Endothelial cell (in vitro differentiated cells): ENCODE measurements at places on chromosomes 2 and 18.

- DNase-seq, result no peak
Measured at GRCh38 chr2:218679119-218679518, 7.2 kb downstream of the STK36 start.

DNA sequence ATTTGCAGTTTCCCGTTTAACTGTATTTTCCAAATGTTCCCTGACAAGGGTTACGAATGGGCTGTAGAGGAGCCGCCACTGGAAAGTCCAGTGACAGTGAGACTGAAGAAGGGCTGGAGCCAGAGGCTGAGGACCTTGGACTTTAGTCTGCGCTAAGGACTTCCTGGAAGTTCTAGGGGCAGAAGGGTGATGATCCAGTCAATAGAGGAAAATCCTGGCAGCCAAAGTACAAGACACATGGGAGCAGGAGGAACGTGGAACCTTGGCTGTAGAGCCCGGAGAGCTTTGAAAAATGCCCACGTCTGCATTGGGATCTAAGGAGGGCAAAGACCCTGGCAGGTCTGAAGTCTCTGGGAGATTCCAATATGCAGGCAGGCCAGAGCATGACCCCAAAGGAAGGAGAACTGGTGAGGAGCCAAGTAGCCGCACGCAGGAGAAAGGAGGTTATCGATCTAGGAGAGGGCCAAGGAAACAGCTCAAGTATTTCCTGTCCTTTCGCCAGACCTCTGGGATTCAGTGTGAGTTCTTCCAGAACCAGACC lies 28.5 kb downstream of the MBP start:
- DNase-seq, result no peak

DNA sequence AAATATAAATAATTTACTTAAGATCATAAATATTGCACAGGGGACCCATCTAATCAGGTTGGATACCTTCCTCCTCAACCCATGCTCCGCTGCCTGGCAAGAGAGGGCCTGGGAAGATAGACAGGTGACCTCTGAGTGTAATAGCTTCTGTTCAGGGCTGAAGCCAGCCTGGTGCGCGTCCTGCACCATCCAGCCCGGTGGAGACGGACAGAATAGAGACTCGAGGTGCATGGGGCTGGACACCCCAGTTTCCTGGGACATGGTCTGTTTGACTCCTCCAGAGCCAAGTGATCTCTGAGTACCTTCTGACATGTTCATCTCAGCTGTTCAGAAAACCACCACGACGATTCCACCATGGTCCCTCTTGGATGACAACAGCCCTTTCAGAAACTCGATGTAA lies 209.3 kb upstream of the MYT1L start:
- DNase-seq, result no peak

DNA sequence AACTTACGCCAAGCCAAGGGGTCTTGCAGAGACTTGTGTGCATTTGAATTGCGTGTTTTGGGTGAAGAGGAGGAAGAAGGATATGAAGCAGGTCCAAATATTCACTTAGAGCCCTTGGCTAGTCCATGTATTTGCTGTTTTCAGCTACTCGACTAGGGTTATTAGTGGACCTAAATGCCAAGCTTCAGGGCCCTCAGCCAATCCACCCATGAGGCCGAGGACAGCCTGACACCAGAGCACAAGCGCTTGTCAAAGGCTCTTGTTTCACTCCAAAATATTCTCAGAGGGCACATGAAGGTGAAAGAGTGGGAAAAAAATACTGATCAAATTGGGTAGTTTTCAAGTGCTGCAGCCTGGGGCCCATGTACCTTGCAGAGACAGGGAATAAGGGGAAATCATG lies 174.8 kb upstream of the ACAA2 start:
- DNase-seq, result no peak

DNA sequence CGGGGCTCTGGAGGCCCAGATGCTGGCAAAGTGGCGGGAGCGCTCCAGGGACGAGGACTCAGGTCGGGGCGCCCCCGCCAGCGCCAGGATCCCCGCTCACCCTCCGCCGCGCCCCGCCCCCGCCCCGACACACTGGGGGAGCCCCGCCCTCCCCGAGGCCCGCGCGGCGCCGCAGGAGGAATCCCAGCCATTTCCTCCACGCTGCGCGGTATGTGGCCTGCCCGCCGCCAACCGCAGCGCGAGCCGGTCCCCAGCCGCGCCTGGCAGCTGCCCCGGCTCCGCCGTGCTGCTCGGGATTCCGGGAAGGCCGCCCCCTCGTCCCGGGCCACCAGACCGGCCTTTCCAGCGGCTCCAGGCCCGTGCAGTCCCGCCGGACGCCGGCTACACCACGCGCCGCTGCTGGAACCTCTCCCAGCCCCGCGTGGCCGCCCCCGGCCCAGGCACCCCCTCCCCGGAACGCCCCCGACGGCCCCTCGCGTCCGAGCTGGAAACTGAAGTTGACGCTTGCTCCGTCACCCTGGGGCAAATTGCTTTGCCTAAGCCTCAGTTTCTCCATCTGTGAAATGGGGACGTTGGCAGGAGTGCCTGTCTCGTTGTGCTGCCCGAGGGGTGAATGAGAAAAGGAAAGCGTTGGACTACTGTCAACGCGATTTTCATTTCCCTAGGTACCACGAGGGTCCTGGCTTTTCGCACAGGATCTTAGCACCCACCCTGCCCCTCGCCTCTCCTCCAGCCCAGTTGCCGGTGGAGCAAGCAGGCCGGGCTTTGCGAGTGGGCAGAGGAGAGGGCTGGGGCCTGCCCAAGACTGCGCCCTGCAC lies 53.6 kb downstream of the PKDCC start:
- peak; percentile 70 for DNase-seq

DNA sequence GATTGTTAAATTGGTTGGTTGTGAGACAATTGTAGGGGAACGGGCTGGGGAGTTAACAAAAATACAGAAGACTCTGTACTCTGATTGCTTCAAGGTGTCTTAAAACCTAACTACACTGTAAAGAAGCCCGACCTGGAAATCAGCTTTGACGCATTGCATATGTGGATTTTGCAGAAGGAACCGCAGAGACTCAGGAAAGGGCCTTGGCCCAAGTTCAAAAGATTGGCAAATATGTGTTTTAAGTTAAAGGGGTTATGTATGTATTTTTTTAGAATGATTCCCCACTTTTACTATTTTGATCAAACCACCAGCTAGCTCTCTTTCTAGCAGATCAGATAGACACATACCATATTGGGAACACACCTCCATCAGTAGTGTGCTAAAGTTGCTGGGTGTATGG lies 18.0 kb upstream of the EDAR start:
- DNase-seq, result no peak

DNA sequence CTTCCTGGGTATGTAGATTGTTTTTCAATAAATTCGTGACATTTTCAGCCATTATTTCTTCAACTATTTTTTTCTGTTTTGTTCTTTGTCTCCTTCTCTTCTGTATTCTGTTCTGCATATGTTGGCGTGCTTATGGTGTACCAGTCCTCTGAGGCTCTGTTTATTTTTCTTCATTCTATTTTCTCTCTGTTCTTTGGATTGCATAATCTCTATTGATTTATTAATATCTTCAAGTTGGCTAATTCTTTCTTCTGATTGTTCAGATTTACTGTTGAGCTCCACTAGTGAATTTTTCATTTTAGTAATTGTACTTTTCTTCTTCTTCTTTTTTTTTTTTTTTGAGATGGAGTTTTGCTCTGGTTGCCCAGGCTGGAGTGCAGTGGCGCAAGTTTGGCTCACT lies 9.9 kb downstream of the GNLY start:
- DNase-seq, result no peak

GRCh38 chr2:88024509-88024908 lies 8.2 kb upstream of the RNU2-63P start:
- DNase-seq, result no peak

DNA sequence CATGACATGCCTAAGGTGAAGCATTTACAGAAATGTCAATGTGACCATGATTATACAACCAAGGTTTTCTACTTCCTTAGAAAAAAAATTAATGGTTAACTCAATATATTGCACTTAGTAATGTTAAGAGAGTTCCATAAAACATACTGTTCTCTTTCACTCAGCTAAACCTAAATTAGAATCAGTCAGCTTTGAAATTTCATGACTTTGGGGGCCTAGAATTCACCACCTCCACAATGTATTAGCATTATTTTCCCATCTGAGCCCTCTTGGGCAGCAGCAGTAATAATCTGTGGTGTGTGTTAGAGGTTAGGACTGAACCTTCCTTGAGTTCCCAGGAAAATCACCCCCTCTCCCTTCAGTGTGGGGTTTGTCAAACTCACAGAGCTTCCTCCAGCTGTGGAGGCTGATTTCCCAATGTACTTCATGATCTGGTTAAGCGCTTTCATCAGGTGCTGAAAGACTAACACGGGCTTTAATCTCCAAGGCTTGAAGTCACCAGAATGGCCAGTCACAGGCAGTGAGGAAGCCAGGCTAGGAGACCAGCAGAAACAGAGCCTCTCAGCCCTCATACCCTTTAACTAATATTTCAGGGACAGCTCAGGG lies 7.1 kb upstream of the UPP2 start:
- DNase-seq, result no peak

GRCh38 chr2:54952978-54953456 lies 97.2 kb downstream of the RTN4 start:
- no peak for DNase-seq

DNA sequence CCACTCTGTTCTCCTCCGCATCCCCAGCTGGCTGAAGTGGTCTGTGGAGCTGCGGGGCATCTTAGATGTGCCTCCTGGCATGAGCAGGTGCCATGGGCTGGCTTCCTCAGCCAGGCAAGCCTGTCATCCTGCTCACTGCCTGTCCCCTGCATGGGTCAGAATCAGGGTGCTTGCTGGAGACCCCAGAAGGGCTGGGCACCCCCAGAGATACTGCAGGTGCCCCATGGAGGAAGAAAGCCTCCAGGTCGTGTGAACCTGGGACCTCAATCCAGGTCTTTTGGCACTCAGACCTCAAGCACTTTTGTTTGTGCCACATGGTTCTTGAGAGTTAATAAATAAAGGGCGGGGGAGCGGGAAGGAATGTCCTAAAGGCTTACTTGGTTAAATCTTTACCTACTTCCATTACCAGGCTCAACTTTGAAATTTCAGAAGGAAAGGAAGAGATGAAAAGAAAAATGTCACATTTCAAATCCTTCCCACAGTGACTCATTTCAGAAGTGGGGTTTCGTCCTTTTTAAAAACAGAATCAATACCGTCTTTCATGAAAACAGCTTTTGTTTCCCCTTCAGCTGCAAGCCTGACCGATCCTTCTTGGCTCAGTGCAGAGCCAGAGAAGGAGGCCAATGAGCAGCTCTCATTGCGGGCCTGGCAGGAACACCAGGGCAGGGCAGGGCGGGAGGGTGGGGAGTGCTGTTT lies 69.9 kb downstream of the RHOB start:
- DNase-seq, result no peak

DNA sequence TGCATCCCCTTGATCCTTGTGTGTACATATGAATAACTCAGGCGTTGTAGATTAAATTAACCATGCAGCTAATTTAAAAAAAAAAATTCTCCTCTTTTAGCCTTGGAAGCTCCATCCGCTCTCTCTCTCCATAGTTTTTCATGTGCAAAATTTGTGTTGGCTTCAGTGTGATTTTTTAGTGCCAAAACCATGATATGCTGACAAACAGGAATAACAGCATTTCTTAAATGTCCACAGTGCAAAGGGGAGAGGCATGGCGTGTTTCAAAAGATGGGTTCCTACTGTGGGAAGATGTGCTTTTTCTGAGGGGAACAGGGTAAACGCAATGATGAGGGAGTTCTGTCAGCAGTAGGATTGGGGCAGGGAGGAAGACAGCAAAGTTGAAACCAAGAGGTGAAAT lies 247.0 kb downstream of the ICOS start:
- DNase-seq, result no peak

DNA sequence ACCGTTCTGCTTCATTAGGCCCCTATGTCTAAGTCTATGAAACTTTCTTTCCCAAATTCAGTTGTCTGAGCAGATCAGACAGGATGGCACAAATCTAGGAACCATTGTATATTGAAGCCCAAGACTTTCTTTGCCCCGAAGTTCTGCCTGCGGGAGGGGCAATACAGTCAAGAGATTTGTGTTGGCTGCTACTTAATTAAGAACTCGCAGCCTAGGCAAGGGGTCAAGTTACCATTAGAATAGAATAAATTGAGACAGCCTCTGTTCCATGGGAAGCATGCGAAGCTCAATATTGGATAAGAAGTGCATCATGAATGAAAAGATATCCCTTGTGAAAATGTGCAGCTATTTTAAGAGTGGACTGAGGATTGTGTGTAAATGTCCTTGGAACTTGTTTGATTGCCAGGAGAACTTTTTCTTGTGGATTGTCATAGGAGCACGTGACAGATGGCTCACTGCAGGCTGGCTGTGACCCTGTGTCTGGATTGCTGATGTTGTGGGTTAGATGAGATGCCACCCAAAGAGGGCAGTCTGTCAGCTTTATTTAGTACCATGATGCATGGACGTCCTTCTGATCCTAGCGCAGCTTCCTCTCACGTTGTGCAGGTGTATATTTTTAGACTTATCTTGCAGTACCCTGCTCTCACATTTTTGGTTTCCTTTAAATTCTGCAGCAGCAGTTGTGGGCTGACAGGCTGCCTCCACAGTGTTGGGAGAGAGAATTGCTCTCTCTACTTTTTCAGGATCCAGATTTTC lies 30.9 kb downstream of the HAUS1 start:
- DNase-seq, result no peak

GRCh38 chr2:8986327-8986976 lies 17.0 kb downstream of the MBOAT2 start:
- peak; percentile 54 for DNase-seq

- DNase-seq, result no peak
Measured at GRCh38 chr2:117693651-117694050, 120.8 kb upstream of the DDX18 start.

DNA sequence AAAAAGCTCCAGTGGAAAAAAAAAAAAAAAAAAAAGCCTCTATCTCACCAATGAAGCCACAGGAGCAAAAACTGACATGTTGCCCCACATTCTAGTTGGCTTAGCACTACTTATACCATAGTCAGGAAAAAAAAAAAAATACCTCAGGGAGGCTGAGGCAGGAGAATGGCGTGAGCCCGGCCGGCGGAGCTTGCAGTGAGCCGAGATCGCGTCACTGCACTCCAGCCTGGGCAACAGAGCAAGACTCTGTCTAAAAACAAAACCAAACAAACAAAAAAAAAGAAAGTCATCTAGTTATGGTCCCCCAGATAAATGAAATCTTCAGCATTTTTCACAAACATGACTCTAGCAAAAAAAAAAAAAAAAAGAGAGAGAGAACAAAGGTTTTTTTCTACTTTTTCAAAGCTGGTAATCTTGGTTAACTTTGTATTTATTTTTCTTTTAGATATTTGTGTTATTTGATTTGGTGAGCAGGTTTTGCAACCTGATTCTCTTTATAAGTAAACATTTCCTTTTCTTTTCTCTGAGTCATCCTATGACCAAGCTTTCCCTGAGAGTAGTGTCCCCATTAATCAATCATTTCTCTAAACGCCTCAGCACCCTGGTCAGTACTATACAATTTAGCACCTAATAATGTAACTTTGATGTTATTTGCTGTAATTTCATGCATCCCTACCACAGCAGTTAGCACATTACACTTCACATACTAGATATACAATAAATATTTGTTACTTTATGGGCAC lies 273.7 kb upstream of the PIK3C3 start:
- no peak for DNase-seq
